Cortex of kidney (tissue), 1 donor: ENCODE measurements at places on chromosomes 7 and 10.

DNA sequence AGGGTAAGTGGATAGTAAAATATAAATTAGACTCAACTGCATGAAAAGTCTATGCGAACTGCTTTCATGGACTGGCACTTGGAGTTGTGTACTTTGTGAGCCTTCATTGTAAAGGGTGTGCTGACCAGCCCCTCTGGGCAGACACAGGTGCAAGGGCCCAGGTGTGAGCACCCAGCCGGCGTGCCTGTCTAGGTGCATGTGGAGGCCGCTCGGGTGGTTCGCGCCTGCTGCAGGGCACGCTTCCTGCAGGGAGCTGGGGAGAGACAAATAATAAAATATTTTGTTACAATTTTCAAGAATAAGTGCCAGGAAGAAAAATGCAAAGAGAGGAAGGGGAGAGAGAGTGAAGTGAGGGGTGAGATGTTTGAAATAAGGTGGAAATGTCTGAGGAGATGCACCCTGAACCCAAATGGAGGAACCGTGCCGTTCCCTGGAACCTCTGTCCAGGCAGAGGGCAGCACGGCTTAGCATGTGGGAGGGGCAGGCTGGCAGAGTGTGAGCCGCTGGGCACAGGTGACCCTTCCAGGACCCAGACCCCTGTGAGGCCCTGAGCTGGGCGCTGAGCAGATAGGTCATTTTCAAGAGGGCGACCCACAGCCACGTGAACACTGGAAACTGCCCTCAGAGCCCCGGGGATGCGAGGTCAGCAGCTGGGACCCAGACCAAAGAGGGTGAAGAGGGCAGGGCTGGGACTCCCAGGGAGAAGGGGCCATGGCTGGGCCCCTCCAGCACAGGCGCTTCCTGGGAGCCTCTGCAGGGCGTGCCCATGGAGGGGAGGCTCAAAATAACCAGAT lies 28.7 kb downstream of the RNF32 start:
- DNase-seq = no peak

GRCh38 chr10:33071857-33072256 lies 113.8 kb upstream of the ITGB1 start:
- DNase-seq = no peak

GRCh38 chr7:70097645-70098044 lies 499.4 kb downstream of the AUTS2 start:
- no peak for DNase-seq

GRCh38 chr10:86149257-86149656 lies 217.3 kb downstream of the GRID1 start:
- no peak for DNase-seq

- DNase-seq = no peak
Measured at GRCh38 chr7:28778786-28779185, 179.3 kb downstream of the TRIL start.

- no peak for DNase-seq
Measured at GRCh38 chr10:57621466-57621865, 646.2 kb downstream of the IPMK start.

DNA sequence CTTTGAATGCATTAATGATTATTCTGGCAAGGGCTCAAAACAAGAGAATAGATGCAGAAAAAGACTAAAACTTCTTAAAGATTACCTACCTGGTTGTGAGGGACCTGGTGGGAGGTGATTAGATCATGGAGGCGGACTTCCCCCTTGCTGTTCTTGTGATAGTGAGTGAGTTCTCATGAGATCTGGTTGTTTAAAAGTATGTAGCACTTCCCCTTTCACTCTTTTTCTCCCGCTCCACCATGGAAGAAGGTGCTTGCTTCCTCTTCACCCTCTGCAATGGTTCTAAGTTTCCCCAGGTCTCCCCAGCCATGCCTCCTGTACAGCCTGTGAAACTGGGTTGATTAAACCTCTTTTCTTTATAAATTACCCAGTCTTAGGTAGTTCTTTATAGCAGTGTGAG lies 226.6 kb downstream of the ARHGAP12 start:
- DNase-seq = no peak

GRCh38 chr10:72309290-72310240 lies 35.8 kb downstream of the DDIT4 start:
- no peak for DNase-seq

DNA sequence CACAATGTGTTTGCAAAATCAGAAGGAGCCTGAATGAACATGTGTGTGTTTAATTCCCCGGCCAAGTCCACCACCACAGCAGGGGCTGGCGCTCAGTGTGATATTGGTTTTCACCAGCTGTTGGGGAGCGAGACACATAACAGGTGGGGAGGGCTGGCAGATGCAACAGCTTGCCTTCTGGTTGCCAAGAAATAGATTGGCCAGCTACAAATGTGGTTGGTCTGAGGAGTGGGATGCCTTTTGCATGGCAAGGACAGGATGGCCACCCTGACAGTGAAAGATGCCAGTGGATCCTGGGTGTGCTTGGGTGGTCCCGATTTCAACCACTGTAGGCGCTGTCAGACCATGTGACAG lies 292.5 kb upstream of the FZD8 start:
- DNase-seq = no peak

DNA sequence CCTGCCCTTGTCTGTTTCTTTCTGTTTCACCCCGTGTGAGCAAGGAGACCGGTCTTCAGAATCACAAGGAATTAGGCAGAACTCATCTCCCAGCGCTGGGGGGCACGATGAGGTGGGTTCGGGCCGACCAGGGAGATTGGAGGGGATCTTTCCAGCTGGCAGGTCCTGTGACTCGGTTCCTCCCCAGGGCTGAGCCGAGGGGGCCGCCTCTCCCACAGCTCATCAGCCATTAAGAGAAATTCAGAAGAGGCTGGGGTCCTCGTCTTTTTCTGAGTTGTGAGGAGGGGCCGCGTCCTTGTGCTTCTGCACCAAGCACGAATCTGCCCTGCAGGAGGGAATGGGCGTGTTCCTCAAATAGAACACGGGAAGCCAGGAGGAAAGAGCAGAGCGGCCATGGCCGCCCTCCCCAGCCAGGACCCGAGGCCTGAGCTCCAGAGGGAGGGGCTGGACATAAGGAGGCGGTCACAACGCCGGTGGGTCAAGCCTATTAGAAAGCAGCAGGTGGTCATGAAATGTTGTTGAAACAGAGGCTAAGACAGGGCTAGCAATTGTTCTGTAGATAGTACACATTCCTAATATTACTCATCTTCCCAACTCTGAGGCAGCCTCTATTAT lies 125.3 kb downstream of the ADARB2 start:
- DNase-seq = no peak

GRCh38 chr7:25223206-25223605 lies 5.1 kb downstream of the NPVF start:
- DNase-seq = no peak

DNA sequence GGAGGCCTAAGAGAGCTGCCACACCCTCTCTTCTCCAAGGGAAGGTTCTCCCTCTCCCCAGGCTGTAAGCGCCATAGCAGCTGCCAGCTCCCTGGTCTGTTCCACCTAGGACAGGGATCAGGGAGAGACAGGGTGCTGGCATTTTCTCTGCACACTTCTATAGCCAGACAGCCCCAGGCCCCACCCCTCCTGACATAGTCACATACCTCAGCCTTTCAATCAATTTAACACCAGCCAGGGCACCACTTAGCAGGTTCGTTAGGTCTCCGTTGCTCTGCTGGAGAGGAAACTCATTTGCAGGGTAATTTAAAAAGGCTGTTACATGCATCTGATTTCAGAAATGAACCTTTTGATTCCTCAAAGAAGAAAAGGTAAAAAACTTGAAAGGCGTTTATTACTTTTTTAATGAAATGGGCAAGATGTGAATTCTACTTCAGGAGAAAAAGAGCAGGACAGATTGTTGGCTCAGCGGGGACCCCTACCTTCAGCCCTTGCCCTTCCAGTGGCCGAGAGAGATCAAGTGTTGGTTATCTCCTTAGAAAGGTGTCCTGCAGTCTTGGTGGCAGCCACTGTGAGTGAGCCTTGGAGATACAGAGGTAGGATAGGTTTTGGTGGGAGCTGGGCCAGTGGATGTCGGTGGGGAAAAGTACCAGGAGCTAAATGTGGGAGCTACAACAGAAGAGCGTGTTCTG lies 180.5 kb upstream of the GALNT17 start:
- DNase-seq = no peak

DNA sequence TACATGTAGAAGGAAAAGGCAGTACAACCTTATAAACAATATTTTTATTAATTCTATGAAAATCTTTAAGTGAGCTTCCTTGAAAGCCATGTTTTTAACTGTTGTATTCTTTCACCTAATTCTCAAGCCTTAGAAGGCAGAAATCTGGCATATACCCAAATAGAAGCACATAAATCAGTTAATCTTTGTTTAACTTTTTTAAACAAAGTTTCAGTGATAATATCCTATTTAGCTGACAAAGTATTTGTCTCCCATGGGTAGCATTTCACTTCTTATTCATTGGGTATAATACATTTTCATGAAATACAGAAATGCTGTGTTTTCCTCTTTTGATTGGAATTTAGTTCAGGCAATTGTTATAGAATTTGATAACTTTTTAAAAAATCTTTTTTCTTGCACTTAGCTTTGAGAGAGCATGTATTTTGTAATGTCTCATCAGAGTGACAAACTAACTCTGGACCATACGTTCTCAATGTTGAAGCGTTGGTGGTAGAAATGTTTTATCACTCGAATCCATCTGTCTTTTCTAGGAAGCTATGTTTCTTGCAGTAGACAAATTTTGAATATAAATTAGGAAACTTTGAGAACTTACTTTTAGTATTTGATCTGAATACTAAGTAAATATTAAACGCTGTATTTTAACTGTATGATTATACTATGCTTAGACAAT lies 78.1 kb downstream of the CREM start:
- DNase-seq = no peak

DNA sequence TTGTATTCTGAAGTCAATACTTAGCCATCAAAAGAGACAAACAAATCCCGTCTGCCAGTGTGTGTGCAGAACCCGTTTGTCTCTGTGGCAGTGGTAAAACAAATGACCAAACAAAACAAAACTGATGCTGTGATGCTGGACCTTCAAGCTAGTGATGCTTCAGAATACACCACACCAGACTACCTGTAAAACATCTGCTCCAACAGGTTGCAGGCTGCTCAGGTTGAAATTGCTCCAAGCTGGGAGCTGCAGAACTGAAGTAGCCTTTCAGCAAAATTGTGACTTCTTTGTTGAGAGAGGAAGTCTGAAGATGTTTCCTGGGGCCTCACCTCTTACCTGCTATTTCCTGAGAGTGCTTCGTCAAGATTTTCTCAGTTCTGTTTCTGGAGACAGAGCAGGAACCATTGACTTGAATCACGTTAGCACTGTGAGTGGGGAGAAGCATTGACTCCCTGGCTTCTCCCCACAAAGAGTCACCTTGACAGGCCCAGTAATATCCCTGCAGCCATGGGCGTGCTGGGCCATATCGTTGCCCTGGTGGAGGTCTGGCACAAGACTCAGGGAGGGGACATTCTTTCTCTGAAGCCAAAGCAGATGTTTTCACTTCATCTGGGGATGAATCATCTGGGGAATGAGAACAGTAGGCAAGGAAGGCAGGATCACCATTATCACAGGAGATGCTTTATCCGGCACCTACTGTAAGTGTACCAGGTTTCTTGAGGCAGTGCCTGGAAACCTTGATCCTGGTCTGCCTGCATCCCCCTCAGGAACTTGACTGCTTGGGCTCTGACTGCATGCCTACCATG lies 80.2 kb downstream of the RBM20 start:
- DNase-seq = no peak

- DNase-seq = no peak
Measured at GRCh38 chr10:57806675-57807074, 461.0 kb downstream of the IPMK start.

DNA sequence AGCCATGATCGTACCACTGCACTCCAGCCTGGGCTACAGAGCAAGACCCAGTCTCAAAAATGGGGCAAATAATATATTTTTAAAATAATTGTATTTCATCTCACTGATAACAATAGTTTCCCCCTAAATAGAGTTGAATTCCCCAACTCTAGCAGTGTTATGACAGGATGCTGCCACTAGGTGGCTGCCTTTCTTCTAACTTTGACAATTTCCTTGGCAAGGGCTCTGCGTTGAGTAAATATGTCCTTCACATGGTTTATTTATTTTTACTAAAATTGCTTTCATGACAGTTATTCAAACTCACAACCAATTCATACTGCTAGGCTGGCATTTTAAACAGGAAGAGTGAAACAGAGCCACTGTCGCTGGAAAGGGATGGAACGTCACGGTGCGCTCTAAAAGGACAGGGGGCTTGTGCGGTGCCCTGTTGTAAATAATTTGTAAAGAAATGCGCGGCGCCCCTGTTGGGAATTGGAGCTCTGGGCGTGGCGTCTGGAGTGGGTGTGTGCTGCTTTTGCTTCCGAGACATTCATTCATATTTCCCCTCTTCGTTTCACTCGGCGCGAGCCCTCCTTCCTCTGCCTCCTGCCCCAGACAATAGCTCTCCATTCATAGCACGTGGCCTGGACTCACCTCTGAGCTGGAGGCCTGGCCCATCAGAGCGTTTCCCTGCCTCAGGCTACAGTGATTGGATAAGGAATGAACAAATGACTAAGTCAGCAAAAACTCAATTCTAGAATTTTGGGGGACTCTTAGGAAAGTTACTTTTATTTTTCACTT lies 20.5 kb upstream of the PITRM1 start:
- DNase-seq = no peak

- no peak for DNase-seq
Measured at GRCh38 chr10:66931340-66931948, 5.6 kb downstream of the LRRTM3 start.

GRCh38 chr10:32962521-32962920 lies 4.5 kb upstream of the ITGB1 start:
- no peak for DNase-seq
